NCI-H1048 (cell line): ENCODE measurements at places on chromosomes 13 and 19.

DNA sequence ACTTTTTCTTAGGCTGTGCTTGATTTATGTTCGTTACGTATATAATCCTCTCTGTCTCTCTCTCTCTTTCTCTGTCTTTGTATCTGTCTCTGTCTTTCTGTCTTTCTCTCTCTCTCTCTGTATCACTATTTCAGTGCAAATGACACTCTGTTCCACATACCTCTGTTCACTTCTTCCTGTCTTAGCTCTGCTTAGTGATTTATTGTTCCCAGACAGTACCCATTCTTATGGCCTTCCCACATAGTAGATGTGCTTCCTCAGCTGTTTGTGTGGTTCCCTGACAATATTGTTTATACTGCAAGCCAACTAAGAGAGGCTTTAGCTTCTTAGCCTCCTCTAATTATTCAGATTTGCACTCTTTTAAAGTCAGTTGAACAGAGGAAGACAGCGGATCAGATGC, 1244.2 kb downstream of the DIAPH3 start:
- no peak for DNase-seq

GRCh38 chr19:46606019-46606418, 4.9 kb downstream of the CALM3 start:
- no peak for DNase-seq

DNA sequence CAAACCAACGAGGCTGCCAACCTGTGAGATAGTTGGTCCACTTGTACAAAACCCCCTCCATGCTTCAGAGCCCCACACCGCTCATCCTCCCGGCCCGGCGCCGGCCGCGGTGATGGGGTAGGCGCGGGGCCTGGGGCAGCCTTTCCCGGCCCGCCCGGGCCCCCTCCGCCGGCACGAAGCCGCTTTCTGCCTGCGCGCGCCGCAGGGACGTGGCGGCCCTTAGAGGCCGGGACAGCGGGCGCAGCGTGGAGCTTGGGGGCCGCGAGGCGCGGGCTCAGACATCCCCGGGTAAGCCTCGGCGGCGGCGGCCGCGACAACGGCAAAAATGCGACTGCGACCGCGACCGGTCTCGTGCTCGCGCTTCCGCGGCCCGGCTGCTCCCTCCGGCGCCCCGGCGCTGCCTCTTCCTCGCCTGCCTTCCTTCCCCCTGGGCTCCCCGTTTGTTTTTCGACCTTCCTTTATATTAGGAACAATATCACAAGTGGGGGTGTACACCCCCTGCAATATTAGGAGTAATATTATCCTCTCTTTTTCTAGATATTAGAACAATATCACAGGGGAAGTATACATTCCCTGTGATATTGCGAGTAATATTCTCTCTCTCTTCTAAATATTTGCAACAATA, 53.9 kb upstream of the CEACAM21 start:
- no peak for DNase-seq

GRCh38 chr19:52248241-52248640, 21.1 kb upstream of the ZNF766 start:
- DNase-seq, result no peak

DNA sequence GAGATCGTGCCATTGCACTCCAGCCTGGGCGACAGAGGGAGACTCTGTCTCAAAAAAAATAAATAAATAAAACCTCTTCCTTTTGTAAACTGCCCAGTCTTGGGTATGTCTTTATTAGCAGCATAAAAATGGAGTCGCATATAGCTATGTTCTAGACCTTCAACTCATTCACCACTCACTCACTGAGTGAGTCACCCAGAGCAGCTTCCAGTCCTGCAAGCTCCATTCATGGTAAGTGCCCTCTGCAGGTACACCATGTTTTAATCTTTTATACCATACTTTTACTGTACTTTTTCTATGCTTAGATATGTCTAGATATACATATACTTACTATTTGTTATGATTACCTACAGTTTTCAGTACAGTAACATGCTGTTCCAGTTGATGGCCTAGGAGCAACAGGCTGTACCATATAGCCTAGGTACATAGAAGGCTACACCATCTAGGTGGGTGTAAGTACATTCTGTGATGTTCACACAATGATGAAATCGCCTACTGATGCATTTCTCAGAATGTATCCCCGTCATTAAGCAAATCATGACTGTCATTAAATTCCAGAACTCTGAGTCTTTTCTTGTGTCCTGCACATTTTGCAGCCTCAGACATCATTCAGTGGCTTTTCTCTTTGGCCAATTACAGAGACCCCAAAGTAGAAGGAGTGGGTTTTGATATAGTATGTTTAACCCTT, 13.7 kb upstream of the FARP1 start:
- DNase-seq, result no peak

DNA sequence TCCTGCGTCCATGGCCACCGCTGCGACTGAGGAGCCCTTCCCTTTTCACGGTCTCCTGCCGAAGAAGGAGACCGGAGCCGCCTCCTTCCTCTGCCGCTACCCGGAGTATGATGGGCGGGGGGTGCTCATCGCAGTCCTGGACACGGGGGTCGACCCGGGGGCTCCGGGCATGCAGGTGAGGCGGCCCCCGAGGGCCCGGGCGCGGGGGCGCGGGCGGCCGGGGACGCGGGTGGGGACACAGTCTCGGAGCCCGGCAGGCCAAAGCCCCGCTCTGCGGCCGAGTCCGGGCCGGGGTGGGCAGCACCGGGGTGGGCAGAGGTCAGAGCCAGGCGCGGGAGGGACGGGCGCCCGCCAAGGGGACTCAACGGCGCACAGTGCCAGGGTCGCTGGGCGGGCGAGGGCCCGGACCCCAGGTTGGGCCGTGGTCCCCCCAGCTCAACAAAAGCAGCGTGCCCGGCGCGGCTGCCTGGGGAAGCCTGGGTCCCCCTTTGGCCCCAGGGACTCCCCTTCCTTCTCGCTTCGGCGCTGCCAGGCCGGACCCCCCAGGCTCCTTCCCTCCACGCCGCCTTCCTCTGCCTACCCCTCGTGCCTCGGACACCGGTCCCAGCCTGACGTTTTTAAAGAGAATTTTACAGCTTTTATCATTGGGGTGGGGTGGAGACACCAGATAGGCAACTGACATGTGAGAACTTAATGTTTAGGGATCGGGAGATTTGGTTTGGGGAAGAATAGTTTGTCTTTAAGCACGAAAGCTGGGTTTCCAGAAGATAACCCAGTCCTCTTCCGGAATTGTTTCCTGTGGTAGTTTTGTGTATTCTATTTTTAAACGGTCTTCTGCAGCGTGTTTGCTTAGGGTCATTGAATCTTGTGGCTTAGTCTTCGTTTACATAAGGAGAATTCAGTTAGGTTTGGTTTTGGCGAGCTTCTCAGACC, 509 bp downstream of the TPP2 start:
- DNase-seq, result no peak

GRCh38 chr19:33235996-33236350, 10.3 kb upstream of the SLC7A10 start:
- no peak for DNase-seq

DNA sequence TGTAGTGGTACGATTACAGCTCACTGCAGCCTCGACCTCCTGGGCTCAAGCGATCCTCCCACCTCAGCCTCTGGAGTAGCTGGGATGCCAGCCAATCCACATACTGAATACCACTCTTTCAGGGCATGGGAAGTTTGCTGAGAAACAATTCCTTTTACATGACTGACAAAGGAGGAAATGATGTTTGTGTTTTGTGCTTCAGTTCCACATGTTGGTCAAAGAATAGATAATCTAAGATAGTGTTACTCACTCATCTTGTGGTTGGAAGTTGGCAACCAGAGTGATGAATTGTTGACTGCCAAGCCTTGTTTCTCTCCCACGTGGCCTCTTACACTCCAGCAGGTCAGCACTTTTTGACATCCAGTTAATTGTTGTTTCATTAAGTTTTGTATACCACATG, 7.6 kb downstream of the MBD3L2B start:
- DNase-seq, result no peak

- DNase-seq, result no peak
Observed at GRCh38 chr13:39942552-39943273, 287.3 kb downstream of the COG6 start.

DNA sequence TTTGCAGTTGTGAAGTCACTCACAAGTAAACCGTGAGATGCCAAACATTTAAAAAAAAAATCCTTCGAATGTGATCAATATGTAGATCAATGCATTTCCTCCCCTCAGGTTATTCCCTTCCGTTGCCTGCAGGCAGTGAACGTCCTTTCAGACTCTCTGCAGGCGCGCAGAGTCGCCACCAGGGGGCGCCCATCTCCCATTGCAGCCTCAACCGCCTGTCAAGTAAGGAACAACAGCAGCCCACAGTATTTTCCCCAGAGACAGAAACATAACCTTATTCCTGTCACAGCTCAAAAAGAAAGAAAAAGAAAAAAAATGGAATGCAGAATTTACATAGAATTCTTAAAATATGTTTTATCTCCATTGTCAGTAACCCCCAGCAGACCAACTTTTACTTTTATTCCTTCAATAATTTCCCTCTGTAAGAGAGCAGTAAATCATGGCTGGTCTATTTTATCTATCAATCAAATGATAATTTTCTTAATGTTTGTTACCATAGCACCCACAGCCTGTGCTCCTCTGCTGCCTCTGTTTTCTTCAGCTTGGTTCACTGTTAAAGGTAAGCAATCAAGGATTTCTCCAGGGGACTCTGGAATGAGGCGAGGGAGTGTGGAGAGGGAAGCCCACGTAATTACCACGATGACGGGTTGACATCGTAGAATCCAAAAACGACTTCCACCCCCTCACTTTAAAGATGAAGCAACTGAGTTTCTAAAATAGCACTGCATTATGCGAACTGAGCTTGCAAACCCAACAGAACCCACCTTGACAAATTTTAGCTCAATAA, 637.6 kb upstream of the ARGLU1 start:
- no peak for DNase-seq

- DNase-seq, result no peak
Observed at GRCh38 chr19:48928164-48929025, 5.1 kb upstream of the DHDH start.

- DNase-seq, result no peak
Observed at GRCh38 chr13:106491928-106492587, 43.4 kb downstream of the EFNB2 start.

GRCh38 chr13:23059173-23059572, 121.6 kb upstream of the SGCG start:
- DNase-seq, result no peak

GRCh38 chr13:51453959-51454703, 1.3 kb upstream of the INTS6 start:
- DNase-seq, result no peak

DNA sequence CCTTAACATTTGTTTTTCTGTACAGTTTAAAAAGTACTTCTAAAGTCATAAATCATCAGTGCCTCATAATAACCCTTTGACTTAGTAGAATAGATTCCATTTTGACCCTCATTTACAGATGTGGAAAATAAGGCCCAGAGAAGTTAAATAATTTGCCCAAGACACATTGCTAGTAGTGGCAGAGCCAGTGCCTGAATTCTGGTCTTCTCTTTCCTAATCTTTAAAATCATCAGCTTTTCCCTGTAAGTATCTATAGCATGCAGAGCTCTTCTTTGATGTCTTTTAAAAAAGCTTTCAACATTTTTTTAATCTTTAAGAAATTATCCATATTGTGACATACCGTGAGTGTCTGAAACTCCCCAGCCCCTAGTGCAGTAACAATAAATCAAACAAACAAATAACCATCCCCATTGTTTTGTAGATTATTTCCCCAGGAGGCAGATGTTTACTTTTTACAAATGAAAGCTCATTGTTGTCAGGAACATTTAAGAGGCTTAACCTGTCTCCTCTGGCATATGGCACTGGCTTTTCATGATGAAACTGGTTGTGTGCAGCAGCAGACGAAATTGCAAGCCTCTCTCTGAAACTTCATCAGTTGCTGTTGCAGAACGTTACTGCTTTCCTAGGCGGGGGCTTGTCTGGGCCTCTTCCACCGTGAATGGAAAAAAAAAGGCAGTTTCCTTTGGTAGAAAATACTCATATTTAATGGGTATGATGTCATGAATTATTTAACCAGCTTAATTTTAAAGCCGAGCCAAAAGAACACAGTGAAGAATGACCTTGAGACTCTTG, 31.7 kb upstream of the PCDH8 start:
- no peak for DNase-seq

DNA sequence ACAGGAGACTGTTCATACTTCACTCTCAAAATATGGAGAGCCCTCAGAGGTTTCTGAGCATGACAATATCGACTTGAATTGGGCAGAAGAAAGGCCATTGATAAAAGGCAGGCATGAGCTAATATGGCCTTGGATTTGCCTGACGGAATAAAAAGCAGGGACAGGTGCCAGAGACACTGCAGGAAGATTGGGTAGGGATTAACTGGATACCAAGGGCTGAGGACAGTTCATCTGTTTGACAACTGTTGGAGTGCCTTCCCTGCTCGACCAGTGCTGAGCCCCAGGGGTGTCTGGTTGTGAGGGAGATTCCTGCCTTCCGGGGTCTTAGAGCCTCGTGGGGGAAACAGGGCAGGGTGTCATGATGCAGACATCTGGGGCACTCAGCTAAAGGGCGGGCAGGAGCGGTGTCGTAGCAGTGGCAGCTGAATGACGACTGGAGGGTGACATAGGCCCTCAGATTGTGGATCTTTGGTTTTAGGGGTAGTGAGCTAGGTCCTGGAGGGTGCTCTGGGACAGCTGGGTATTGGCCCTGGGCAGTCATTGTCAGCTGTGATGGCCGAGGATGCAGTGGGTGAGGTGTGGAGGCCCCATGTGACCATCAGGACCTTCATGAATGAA, 12.3 kb downstream of the GATAD2A start:
- no peak for DNase-seq

- no peak for DNase-seq
Observed at GRCh38 chr13:24670961-24671381, 9.2 kb upstream of the ATP12A start.

GRCh38 chr13:112174476-112175110, 107.6 kb downstream of the SOX1 start:
- no peak for DNase-seq

DNA sequence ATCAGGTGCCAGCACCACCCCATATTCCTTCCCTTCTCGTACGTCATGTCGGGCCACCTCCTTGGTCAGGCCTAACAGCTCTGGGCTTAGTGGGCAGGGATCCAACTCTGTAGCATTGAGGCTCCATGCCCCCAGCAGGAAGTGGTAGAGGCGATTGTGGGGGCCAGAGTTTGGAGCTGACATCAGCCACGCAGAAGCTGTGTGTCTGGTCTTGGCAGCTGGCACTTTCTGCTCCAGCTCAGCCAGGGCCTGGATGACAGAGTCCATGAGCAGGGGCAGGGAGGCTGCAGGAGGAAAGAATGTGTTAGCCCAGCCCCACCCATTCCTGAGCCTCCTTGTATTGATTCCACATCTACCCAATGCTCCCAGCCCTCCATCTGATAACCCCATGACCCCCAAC, 3.0 kb downstream of the PGLYRP2 start:
- no peak for DNase-seq

DNA sequence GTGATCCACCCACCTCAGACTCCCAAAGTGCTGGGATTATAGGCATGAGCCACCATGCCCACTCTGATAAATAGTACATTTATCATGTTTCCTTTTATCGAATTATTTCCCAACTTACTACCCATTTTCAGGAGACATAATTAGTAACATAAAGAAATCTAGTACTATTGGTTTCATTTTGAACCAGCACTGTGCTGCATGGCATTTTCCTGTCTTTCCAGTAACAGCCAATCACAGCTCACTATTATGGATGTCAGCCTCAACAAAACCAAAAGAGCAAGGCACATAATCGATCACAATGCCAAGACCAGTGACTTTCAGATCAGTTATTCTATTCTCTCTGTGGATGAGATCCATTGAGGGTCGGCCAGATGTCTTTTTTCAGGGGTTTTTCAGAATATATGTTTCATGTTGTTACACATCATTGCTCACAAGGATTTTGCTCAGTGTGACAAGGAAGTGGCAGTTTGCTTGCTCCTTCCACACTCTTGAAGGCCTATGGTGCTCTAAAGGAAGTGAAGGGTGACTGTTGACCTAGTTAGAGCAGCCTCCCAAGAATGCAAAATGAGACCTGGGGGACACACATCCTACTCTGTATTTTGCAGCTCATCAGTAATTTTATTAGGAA, 233.4 kb downstream of the KCNRG start:
- no peak for DNase-seq
